ENCODE measurements at places on chromosomes 3 and 15. TPM values are rescaled to one million over a fixed set of nuclear protein-coding genes. Genes with fewer than 3 reads are reported as not detected.

PLA2G4E gene
- not detected for polyA plus RNA-seq

DOCK3 gene
- 0.11 TPM for polyA plus RNA-seq

NRG4 gene
- not detected for polyA plus RNA-seq

MOBP gene
- not detected for polyA plus RNA-seq

TNNC1 gene
- polyA plus RNA-seq = 1.7 TPM

ST6GAL1 gene
- 1.5 TPM for polyA plus RNA-seq

Measured in BJ (cell line).